ENCODE measurements at places on chromosomes 1 and 21.

GRCh38 chr1:224558904-224559303 is 57.2 kb upstream of the CNIH3 start:
- no peak for DNase-seq

DNA sequence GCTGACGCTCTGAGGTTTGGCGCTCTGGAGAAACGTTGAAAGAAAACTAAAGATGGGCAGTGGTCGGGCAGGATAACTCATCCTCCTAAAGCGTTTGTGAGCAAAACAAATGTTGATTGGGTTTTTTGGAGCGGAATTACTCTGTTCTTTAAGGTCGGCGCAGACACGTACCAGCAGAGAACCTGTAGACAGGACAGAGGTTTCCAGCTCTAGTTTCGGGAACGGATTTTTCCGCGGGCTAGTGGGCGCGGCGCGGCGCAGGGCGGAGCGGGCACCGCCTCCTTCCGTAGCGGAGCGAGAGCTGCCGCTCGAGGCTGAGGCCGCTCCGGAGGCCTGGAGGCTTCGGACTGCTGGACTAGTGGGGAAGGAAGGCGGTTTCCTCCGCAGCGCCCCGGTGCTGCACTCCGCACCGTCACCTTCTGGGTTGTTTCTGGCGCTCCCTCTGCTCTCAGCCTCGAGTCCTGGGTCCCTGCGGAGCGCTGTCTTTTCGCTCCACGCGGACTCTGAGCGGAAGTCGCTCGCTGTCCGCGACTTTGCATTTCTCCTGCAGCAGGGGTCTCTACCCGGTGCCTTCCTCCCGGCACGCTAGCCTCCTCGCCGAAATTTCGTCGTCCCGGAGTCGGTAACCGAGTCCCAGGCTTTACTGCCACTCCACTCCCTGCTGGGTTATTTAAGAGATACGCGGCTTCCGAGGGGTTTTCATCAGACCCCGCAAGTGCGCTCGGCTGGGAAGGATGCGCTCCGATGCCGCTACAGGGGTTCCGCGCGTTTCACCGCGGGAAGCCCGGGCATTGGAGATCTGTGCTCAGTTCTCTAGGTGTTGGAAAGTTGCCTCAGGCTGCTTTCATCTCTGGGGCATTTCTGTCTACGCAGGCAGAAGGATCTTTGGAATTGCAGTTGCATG is 7.0 kb downstream of the FOXD2 start:
- DNase-seq: no peak

GRCh38 chr1:37240897-37241296 is 206.6 kb upstream of the GRIK3 start:
- DNase-seq: no peak

GRCh38 chr1:205612556-205612955 is 19.3 kb downstream of the ELK4 start:
- no peak for DNase-seq

DNA sequence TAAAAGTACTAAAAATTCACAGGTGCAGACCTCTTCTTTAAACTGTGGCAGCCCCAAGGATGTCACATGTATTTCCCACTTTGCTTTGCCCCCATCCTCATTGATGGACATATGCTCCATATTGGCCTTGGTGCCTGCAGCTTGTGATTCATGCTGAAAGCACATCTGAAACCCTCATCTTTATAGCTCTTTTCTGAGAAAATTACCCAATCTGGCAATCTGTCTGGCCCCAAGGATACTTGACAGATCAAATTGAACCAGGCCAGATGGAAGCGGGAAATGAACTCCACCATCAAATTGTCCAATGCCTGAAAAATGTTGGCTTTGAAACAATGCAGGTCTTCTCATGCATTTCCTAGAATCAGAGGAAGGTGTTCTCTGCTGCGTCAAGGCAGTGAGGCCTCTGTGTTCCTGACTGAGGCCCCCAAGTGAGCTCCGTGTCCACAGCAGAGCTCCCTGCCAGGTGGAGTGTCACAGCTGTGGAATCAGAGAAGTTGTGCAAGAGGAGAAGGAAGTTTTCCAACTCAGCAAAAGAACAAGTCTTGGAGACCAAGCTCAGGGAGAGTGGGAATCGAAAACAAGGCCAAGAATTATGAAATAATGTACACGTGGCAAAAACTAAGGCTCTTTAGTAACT is 323.7 kb downstream of the PLPP3 start:
- DNase-seq: no peak

- DNase-seq: no peak
These were observed 38.9 kb downstream of the LMX1A start for GRCh38 chr1:165317612-165318011.

DNA sequence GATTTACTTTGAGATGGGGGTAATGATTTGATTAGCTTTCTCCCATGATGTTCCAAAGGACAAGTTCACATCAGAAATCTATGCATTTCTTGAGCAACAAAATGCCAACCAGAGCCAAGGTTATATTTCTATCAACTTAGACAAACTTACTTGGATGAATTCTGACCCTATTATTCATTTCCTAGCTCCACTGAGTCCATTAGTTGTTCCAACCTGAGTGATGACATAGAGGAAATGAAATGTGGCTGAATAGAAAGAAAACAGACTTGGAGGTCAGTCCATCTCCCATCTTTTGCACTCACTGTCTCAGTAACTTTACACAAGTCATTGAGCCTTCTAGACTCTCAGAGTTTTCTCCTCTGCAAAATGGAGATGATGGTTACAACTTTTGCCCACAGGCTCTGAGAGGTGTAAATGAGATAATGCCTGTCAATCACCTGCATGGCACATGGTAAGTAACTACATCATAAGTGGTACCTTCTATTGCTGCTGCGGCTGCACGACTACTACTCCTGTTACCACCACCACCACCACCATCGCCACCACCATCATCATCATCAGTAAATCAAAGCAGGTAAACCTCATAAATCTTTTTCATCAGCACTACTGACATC is 98.2 kb downstream of the PTPN14 start:
- no peak for DNase-seq

GRCh38 chr1:59601041-59601441 is 213.7 kb upstream of the HOOK1 start:
- DNase-seq: no peak

- DNase-seq: no peak
These were observed 262.2 kb upstream of the POU3F1 start for GRCh38 chr1:38308780-38309179.

- DNase-seq: no peak
These were observed 26.9 kb downstream of the INAVA start for GRCh38 chr1:200921571-200922110.

DNA sequence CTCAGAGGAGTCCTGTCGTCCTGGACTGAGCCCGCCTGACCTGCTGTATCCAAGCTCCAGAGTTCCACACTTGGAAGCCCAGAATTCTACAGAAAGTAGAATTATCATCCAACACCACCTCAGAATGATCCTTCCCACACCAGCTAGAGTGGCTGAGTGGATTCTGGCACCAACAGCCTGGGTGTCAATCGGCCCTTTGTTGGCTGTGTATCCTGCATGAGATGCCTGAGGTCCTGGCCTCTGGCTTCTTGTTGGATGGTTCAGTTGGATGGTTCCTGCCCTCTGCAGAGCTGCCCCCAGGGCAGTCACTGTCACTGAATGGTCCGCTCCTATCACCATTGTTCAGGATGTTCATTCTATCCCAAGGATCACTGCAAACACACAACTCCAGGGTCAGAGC is 49.8 kb downstream of the PGBD5 start:
- DNase-seq: no peak

DNA sequence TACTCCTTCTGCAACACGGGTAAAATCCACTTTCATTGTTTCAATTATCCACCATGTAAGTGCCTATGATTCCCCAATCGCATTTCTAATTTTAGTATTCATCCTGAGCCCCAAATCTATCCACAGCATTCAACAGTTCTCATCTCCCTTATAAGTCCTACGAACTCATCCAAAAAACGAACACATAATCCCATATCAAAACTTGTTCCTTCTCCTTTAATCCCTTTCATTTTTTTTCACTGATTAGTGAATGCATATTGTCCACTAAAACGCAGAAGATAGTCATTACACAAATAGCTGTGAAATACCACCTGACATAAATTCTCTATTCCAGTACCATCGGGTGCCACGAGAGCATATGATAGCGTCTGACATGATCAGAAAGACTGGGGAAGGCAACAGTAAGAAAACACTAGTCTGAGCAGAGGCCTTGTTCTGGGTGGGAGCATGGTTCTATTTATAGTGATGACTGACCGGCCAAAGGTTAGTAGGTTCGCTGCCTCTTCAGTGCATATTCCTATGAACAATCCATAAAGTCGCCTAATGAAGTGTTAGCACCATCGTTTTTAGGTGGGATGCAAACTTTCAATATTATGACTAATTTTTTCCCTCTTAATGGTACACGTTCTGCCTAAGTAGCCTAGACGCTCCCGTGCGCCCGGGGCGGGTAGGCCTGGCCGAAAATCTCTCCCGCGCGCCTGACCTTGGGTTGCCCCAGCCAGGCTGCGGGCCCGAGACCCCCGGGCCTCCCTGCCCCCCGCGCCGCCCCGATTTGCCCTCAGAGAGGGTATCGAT is 648 bp downstream of the ATP5PF start:
- DNase-seq: no peak

GRCh38 chr1:15058261-15058660 is 95.3 kb upstream of the TMEM51 start:
- no peak for DNase-seq

GRCh38 chr1:202045705-202046104 is 35.3 kb downstream of the ELF3 start:
- DNase-seq: no peak

- DNase-seq: no peak
These were observed 232.7 kb downstream of the TTLL7 start for GRCh38 chr1:83766241-83766691.

- no peak for DNase-seq
These were observed 2.7 kb downstream of the MLLT11 start for GRCh38 chr1:151062741-151063371.

GRCh38 chr1:51193564-51193963 is 42.5 kb upstream of the RNF11 start:
- no peak for DNase-seq

GRCh38 chr1:226772446-226773139 is 33.5 kb upstream of the ITPKB start:
- DNase-seq: no peak

GRCh38 chr1:28096210-28097099 is 8.0 kb upstream of the EYA3 start:
- no peak for DNase-seq

GRCh38 chr1:18939398-18940302 is 16.8 kb downstream of the IFFO2 start:
- DNase-seq: no peak

GRCh38 chr21:42531771-42532170 is 18.1 kb downstream of the SLC37A1 start:
- DNase-seq: no peak

DNA sequence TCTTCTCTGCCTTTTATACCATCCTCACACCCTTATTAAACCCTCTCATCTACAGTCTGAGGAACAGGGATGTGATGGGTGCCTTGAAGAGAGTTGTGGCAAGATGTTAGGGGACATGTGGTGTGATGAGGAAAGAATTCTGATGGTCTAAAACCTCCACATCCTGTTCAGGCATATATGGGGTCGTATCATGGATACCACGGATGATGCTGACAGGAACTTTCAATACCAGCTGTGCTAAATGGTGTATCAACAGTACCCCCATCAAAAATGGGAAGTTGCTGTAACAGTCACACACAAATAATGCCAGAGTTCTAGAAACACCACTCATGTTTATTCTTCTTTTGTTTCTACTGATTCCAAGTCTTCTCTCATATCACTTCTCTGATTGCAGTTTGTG is 12.9 kb downstream of the OR2T6 start:
- no peak for DNase-seq

- DNase-seq: no peak
These were observed 20.7 kb upstream of the LGALS8 start for GRCh38 chr1:236502972-236503639.

- DNase-seq: no peak
These were observed 723 bp upstream of the GNAI3 start for GRCh38 chr1:109547463-109548320.

- DNase-seq: no peak
These were observed 112.1 kb downstream of the PCNX2 start for GRCh38 chr1:233183226-233184020.

DNA sequence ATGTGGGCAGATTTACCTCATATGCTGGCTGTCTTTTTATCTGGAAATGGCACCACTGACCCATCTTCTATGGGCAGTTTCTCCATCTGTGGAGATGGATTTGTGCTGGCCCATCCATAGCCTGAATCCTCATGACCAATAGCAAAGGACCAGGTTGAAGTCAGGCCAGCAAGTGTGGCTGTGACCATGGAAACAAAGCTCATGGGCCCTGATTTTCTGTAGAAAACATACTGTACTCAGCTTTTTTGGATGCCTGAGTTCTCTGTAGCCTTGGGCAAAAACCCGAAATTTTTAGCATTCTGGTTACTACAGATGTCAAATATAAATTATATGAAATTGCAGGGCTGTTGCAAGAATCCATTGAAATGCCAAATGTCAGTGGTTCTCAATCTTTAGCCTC is 155.0 kb downstream of the PLXNA2 start:
- DNase-seq: no peak

- no peak for DNase-seq
These were observed 1.4 kb downstream of the PINK1 start for GRCh38 chr1:20634594-20635084.

- DNase-seq: no peak
These were observed 28.4 kb upstream of the LIN9 start for GRCh38 chr1:226337276-226337875.

- DNase-seq: peak; percentile 15
These were observed 136.2 kb downstream of the NTNG1 start for GRCh38 chr1:107277022-107277421.

GRCh38 chr1:116826818-116827606 is 72.8 kb downstream of the CD2 start:
- DNase-seq: peak; percentile 87

DNA sequence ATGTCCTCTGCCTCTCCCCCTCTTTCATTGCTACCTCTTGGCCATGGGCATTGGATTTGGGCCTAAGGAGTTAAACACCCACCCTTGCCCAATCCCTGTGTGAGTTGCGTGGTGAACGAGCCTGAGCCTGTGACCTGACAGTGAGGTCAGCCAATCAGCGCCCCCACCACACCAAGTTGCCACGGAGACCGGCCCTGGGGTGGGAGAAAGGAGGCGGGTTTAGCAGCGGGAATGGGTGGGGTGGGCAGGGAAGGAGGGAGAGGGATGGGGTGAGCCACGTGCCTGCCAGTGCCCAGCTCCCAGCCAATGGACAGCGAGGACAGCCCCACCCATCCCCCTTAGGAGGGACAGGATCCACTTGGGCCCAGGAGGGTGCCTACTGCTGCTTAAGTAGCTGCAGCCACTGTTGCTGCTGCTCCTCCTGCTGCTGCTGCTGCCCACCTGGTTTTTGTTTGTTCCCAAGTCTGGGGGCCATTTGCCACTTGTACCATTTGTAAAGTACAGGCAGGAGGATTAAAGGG is 9.5 kb downstream of the ZBTB7B start:
- DNase-seq: no peak

DNA sequence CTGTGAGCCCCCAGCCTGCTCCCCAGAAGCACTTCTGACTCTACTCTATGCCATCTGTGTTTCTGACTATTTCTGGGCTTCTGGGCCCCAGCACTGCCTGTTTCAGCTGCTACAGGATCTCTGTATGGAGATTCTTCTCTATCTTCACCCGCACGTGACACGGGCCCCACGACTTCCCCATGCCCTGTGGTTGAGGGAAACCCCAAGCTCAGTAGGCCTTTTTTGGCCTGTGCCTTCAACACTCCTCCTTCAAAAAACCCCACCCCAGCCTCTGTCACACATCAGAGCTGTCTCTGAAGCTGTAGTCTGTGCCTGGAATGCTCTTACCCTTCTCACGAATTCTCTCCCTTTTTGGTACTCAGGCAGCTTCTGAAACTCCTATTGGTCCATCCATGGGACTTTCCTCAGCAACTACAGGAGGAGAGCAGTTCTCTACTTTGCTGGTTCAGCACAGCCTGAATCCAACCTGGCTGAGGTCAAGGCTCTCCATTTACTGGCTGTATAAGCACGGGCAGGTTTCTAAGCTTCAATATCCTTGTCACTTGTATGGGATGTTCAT is 2.0 kb upstream of the NID1 start:
- peak; percentile 76 for DNase-seq

Data from GM12864 (cell line).